ENCODE measurements at places on chromosomes 4 and X.

DNA sequence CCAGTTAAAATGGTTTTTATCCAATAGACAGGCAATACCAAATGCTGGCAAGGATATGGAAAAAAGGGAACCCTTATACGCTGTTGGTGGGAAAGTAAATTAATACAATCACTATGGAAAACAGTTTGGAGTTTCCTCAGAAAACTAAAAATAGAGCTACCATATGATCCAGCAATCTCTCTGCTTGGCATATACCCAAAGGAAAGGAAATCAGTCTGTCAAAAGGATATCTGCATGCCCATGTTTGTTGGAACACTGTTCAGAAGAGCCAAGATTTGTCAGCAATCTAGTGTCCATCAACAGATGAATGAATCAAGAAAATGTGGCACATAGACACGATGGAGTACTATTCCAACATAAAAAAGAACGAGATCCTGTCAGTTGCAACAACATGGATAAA lies 91.0 kb upstream of the SH3RF1 start:
- no peak for DNase-seq

DNA sequence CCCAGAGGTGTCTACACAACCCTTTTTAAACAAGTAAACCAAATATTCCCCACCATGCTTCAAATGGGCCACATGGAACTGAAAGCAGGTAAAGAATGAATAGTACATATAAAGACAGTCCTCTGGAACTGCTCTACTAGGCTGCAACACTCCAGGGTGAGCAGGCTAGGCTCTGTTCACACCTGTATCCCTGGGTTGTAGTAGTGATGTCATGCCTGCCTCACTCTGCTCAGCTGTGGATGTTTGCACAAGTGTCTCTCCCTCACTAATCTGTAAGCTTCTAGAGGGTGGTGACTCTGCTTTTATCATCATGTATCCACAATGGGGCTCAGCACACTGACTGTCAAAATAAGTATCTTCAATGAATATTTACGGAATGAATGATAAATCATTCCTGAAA lies 20.4 kb downstream of the LEF1 start:
- no peak for DNase-seq

DNA sequence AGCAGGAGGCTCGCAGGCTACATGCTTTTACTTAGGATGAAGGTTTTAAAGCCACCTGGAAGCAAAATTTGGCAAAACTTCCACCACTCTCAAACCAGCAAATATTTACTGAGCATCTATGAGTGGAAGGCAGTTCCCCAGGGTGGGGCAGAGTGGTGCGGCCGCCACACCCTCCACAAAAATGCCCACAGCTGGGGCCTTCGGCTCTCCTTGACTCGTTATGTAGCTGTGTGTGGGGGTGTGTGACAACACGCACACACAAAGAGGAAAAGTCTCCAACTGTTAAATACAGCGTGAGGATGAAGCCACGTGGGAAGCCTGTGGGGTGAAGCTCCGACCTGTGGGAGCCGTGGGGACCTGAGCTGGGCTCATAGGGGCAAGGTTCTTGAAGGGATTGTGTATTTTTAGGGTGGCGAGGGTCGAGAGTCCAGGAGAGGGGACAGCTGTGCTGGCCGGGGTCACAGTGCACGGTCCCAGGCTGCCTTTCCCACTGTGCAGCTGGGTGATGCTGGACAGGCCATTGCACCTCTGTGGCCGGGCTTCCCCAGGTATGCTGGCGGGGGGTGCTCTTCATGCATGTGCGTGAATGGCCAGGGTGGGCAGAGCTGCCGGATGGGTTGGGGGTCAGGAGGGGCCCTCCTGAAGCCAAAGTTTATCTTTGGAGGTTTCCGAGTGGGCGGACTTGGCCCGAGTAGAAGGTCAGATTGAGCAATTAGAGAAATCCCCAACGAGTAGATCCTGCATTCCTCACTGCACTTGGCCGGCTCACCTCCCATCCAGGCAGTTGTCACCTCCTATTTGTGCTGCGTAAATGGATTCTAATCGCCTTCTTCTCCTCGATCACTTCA lies 25.4 kb downstream of the SORCS2 start:
- no peak for DNase-seq

DNA sequence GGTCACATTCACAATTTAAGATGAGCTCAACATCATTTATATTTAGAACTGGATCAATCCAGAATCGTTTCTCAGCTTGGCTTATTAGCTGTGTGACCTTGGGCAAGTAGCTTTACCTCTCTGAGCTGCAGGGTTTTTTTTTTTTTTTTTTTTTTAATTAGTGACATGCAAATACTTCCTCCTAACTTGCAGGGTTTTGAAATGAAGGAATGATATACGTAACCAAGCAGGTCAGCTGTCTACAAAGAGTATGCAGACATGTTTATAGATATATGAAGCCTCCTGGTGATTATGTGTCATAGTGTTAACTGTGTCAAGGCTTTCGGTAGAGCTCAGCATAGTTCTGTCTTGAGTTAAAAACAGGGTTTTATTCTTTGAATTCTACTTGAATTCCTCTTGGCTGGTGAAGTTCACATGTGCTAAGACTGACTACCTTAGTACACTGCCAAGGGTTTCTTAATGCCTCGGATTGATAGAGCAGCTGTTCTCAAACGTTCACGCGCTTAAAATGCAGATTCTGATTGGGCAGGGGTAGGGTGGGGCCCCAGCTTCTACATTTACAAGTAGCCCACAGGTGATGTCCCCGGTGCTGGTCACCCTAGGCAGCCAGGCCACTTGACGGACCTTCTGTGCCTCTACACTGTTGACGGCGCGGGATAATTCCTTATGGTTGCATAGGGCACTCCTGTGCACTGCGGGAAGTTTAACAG lies 654 bp upstream of the STS start:
- no peak for DNase-seq

GRCh38 chr4:181549576-181550188 lies 693.5 kb upstream of the TENM3 start:
- DNase-seq, result no peak

GRCh38 chr4:48350871-48351270 lies 9.5 kb downstream of the SLAIN2 start:
- no peak for DNase-seq

GRCh38 chr4:188171551-188171950 lies 32.3 kb downstream of the TRIML1 start:
- no peak for DNase-seq

DNA sequence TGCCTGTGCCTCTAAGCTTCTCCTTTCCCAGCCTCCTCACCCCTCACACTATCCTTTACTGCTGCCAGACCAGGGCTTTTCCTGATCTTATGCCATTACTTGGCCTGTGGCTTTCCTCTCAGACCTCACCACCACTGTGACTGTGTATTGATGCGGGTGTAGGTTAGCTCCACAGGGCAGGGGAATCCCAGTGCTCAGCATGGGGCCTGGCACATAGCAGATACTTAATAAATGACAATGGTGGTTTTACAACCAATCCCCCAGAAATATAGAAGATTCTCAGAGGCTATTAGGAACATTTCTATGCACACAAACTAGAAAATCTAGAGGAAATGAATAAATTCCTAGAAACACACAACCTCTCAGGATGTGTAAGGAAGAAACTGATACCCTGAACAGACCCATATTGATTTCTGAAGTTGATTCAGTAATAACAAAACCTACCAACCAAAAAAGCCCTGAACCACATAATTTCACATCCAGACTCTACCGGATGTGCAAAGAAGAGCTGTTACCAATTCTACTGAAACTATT lies 129.6 kb upstream of the QRFPR start:
- DNase-seq, result no peak

GRCh38 chr4:1357356-1358248 lies 10.6 kb downstream of the UVSSA start:
- no peak for DNase-seq

GRCh38 chr4:176188654-176189053 lies 6.7 kb downstream of the SPATA4 start:
- DNase-seq, result no peak

DNA sequence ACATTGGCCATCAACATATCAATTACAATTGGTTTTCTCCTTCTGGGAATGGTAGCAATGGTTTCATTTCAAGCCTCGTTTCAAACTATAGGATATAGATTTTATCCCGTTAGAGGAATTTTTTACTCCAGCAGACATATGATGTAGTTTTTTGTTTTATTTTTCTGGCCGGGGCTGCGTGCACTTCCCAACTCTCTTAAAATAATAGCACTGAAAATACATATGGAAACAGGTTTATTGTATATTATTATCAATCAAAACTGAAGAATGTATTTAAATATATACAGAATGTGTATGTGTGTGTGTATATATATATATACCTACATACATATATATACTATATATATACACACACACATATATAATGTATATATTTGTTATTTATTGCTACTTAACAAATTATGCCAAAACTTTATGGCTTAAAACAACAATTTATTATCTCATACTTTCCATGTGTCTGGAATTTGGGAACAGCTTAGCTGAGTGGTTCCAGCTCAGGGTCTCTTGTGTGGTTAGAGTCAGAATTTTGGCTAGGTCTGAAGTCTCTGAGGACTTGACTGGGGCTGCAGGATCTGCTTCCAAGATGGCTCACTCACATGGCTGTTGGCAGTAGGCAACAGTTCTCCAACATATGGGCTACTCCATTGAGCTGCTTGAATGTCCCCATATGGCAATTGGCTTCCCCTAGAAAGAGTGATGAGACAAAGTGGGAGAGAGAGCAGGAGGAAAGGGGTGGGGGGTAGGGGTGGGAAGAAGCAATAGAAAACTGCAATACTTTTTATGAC lies 314.1 kb downstream of the PPP1R2C start:
- no peak for DNase-seq

- DNase-seq, result no peak
Measured at GRCh38 chrX:9846631-9847030, 60.4 kb downstream of the SHROOM2 start.

DNA sequence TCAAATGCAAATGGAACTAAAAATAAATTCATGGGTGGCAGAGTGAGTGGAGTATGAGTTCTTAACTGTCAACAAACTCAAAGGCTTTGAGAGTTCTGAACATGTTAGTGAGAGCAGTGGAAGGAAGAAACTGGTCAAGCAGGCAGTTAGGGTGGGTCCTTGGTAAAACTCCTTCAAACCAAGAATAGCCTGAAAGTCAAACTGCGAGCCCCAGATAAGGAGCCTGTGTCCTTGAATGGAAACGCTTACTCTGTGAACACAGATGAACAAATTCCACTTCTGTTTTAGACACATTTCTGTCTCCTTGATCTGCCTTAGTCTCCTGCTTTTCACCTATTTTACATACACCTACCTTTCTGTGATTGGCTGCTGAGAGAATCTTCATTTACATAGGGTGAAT lies 129.4 kb upstream of the PCDH18 start:
- no peak for DNase-seq

DNA sequence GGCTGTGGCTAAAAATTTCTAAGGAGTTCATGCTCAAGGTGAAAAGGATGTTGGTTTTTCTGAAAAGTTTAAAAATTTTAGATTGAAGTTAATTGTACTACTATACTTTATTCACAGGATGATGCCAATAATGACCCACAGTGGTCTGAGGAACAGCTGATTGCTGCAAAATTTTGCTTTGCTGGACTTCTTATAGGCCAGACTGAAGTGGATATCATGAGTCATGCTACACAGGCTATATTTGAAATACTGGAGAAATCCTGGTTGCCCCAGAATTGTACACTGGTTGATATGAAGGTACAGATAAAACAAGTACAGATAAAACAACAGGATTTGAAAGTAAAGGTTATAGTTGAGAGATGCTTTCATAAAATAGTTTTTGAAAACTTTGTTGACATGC lies 12.2 kb downstream of the PAICS start:
- DNase-seq, result no peak

GRCh38 chr4:189021831-189022230 lies 882.6 kb downstream of the TRIML1 start:
- DNase-seq, result no peak

- DNase-seq, result no peak
Measured at GRCh38 chr4:125808570-125808969, 493.8 kb downstream of the FAT4 start.

DNA sequence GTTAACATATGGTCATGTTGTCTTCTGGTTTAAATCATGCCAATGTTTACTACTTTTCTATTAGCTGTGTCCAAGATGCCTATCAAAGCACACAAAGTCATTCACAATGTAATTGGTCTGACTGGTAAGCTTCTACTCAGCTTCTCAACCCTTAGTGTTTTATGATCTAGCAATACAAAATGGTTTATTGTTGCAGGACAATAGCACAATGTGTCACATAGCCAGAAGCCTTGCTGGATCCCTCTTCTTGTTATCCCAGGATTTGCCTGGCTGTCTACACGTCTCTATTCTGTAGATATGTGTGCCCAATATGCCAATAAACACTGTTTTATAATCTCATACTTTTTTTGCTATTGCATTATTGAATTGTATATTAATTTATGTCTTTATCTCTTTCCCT lies 1111.0 kb upstream of the AGA start:
- DNase-seq, result no peak

- DNase-seq, result no peak
Measured at GRCh38 chr4:82885410-82885809, 5.5 kb downstream of the SEC31A start.

DNA sequence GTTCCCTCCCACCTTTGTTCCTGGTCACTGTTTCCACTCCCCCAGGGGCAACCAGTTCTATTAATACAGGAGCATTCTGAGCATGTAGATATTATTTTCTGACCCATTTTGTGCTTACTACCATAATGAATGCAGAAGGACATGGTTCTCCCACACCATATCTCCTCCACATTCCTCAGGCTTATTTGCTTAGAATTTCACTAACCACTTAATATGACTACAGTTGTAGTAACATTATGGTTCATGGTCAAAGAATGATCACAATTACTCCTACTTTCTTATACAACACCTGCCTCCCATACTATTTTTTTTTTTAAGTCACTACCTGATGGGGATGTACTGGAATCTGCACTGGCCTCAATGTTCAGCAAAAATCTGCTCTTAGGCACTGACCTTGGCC lies 7.5 kb upstream of the FAM184B start:
- DNase-seq, result no peak

GRCh38 chrX:78886550-78886949 lies 58.6 kb upstream of the P2RY10 start:
- no peak for DNase-seq

DNA sequence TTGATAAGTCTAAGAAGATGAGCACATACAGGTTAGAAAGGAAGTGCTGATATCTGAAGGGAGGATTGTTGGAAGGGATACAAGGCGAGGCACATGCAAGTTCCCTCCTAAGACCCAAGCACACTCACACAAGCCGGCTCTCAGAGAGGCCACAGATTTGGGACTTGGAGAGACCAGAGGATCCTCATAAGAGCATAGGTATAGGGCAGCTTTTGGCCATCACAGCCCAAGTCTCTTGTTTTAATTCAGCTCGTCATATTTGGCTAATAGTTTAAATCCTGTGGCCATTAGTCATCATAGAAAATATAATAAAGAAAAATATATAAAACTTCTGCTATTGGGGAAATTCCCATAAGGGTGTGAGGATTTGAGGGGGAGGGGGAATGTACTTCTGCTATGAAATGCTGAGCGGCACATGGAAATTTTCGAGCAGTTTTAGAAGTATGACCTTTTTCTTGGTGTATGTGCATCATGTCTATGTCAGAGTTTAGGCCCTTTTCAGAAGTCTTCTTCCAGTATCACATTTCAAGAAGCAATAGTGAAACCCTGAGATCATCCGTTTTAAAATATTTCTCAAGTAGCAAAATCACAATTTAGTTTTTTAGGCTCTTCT lies 97.7 kb downstream of the NFKB1 start:
- no peak for DNase-seq

All from NK-92 treated with Interleukin-12 subunit alpha and Interleukin-12 subunit beta, amount 100 ng/mL, for 24 hours (cell line).